ENCODE measurements at places on chromosomes 12 and 14. TPM values are rescaled to one million over a fixed set of nuclear protein-coding genes. Genes with fewer than 3 reads are reported as not detected.

Gene IFNG
- not detected for total RNA-seq

Gene AICDA
- total RNA-seq = 2.6 TPM

Gene SUDS3
- total RNA-seq = 33.9 TPM

GRCh38 chr12:69007101-69007854 lies 74.3 kb upstream of the CPM start:
- H3K27me3 ChIP-seq = no peaks in the 10 kb centered on the region
- no peak for DNase-seq
- no peak overlapping the region for H3K27ac ChIP-seq
- no peak overlapping the region for H3K4me3 ChIP-seq
- H3K36me3 ChIP-seq = no peaks in the 10 kb centered on the region
- H3K4me1 ChIP-seq = peaks cover 8% of the 10 kb centered on the region

DNA sequence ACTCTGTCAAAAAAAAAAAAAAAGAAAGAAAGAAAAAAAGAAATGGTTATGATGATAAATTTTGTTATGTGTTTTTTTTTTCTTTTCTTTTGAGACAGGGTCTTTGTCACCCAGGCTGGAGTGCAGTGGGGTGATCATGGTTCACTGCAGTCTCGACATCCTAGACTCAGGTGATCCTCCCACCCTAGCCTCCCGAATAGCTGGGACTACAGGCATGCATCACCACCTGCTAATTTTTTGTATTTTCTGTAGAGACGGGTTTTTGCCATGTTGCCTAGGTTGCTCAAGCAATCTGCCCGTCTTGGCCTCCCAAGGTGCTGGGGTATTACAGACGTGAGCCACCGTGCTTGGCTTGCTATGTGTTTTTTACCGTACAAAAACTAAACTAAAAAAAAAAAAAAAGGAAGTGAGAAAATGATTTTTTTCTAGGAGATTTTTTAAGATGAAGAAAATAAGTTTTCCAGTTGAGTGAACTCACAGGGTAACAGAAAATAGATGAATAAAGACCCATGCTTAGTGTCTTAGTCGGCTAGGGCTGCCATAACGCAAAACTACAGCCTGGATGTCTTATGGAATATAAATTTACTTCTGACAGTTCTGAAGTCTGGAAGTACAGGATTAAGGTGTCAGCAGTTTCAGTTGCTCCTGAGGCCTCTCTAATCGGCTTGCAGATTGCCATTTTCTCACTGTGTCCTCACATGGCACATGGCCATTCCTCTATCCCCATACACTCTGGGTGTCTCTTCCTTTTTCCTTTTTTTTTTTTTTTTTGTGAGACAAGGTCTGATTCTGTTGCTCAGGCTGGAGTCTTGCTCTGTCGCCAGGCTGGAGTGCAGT lies 13.2 kb upstream of the APOF start:
- H3K36me3 ChIP-seq = no peaks in the 10 kb centered on the region
- no peak for DNase-seq
- no peak overlapping the region for H3K27ac ChIP-seq
- H3K27me3 ChIP-seq = no peaks in the 10 kb centered on the region
